NCI-H1436 (cell line): ENCODE measurements at places on chromosomes 4 and X.
A peak's percentile ranks its signal among the peaks of the same experiment; 100 is the strongest.

- peak; percentile 40 for DNase-seq
Observed at GRCh38 chr4:175066923-175067627, 148.9 kb downstream of the ADAM29 start.

DNA sequence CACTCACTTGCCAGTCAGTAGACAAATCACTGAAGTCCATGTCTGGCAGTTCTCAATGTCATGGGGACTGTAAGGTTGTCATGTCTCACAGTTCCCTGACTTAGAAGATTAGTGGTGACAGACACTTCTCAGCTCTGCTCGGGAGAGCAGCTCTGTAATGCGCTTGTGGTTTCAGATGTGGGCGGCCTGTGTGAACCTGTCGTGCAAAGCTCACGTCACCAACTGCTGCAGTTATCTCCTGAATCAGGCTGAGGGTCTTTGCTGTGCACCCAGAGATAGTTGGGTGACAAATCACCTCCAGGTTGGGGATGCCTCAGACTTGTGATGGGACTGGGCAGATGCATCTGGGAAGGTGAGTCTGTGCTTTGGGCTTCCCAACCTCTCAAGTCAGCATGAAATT is at the start of gene IL9R:
TSS of gene IL9R (plus strand) at position 261 of the 400 bp plus-strand sequence. CDS start at position 325, 64 bp downstream.
- no peak for DNase-seq

DNA sequence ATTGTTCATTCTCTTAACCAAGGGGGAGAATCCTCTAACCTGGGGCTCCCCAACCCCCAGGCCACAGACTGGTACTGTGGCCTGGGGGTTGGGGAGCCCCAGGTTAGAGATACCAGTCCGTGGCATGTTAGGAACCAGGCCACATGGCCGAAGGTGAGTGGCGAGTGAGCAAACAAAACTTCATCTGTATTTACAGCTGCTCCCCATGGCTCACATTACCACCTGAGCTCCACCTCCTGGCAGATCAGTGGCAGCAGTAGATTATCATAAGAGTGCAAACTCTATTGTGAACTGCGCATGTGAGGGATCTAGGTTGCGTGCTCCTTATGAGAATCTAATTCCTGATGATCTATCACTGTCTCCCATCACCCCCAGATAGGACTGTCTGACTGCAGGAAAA is 957.2 kb upstream of the PRKX start:
- no peak for DNase-seq

DNA sequence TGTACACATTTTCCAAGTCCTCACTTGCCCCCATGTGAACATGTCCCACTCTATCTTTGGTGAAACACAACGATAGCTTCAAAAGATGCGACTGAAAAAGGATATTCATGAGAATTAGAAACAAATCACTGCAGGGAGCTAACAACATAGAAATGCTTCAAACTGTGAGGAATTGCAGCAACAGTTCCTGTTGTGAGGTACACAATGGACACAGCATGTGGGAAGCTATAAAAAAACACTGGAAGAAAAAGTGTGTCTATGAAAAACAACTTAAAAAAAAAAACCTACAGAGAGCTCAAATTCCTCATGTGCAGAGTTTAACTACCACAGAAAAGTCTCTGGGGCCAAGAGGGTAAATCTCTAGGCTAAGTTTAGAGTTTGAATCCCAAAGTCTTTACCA is 51.6 kb upstream of the BLTP1 start:
- no peak for DNase-seq
